ENCODE measurements at places on chromosomes 11 and 22.

DNA sequence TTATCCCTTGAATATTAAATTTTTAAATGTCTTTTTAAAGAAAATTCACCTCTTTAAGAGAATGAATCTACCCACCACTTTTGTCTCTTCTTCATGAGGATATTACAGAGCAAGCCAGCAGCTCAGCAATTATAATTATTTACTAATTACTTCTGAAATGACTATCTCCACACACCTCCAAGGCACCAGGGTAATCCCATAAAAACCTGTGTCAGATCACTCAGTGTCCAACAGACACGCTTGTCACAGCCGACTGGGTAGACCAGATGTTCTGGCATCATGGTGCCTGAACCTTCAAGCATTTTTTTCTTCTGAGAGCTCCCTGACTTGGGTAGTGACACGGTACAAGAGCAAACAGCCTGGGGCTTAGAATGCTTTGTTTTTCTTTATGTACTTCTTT lies 61.4 kb downstream of the EFCAB6 start:
- peak; percentile 69 for DNase-seq

GRCh38 chr11:114169321-114169749 lies 109.8 kb downstream of the ZBTB16 start:
- no peak for DNase-seq

DNA sequence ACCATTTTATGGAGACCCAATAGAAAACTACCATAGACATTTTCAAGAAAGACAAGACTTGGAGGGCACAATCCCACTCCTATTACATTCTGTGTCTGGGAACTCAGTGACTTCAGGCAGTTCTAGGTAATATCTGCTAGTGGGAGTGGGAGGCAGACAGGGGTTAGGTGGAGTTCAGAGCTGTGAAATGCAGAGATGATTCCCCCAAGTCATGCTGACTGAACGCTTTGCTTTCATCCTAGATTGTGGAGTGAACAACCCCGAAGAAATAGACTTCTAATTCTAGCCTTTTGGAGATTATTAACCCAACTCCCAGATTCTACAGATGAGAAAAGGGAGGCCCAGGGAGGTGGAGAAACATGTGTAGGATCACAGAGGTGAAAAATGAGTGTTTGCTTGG lies 437.8 kb upstream of the CADM1 start:
- no peak for DNase-seq

DNA sequence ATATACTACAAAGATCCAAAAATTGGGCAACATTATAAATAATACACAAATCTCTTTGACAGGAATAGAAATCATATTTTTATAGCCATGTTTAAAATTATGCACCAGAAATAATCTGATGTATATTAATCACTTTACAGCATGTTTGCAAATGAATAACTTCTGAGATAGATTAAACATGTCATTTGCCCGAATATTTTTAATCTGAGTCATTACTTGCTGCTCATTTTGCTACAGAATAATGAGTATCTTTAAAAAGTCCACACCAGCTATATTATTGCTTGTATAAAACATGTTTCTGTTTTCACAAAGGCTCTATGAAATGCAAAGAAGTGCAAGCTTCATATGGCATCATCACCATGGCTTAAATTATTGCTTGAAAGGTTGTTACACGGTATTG lies 336.8 kb downstream of the GUCY1A2 start:
- DNase-seq, result no peak

- DNase-seq, result no peak
Observed at GRCh38 chr22:32579529-32580220, 105.1 kb downstream of the FBXO7 start.

GRCh38 chr11:6541356-6541755 lies 44.3 kb downstream of the DNHD1 start:
- no peak for DNase-seq

GRCh38 chr11:125215976-125216375 lies 51.4 kb downstream of the PKNOX2 start:
- DNase-seq, result no peak

DNA sequence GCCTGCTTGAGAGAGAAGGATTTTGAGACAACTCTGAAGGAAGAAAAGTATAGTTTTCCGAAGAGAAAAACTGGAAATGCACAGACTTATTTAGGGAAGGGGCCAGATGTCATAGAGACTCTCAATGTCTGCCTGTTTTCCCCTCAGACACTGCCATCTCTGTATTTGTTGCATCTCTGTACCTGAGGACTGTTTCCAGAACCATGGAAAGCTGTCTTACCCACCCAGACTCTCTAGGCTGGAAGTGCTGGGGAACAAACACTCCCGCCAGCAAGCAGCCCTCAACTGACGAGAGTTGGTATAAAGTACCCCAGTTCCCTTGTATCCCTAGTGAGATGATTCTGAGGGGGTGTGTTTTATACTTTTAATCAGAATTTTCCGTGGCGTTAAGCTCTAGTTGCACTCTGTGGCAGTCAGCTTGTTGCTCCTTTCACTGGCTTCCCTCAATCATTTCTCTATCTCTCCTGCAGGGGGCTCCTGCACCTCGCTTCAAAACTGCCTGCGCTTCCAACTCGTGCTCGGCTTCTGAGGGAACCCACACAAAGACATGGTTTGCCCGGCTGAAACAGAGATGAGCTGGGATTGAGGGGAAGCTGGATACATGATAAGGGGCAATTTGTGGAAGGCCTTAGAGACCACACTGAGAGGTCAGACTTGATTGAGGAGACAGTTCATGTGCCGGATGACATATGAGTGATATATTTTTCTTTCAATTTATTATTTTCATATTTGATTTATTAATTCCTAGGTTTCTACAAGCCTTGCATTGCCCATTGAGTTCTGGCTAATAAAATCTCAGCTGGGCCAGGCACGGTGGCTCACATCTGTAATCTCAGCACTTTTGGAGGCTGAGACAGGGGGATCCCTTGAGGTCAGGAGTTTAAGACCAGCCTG lies 36.9 kb upstream of the CLPB start:
- DNase-seq, result peak; percentile 80
